Spinal cord (tissue), 10 donors: ENCODE measurements at places on chromosomes 16 and 17. TPM values are rescaled to one million over a fixed set of nuclear protein-coding genes. Genes with fewer than 3 reads are reported as not detected.

The EEF2K gene
- total RNA-seq, result 26.8 TPM

The RRAD gene
- 1.8 TPM for total RNA-seq

The CDK5R1 gene
- 61.0 TPM for total RNA-seq

The SOX8 gene
- total RNA-seq, result 64.0 TPM

The IGSF6 gene
- 5.0 TPM for total RNA-seq

The HS3ST3A1 gene
- total RNA-seq, result 2.1 TPM

The CCDC57 gene
- 28.5 TPM for total RNA-seq

DNA sequence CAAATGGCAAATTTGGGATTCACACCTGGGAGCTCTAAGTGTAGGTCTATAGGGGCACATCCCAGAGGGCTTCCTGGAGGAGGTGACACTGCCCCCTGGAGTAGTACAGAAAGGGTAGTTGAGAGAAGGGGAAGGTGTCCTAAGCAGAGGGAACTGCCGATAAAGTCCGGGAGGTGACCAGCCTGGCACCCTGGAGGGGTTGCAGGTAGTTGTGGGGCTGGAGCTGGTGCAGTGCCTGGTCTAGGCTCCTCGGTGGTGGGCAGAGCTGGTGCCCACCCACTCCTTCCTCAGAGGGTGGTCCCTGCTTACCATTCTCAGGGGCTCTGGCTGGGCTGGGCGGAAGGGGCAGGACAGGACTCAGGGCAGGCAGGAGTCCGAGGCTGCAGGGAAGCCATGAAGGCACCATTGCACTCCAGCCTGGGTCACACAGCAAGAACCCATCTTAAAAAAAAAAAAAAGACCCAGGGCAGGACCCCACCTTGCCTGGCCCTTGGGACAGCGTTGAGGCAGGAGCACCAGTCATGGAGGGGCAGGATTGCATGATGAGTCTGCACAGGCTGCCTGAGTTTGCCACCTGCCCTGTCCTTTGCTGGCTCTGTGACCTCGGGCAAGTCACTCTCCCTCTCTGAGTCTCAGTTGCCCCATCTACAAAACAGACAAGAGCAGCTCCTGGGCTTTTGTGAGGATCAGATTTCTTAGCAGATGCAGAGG lies 43.8 kb downstream of the LAT start:
- H3K27me3 ChIP-seq, result no peaks in the 10 kb centered on the region
- H3K4me1 ChIP-seq, result peaks cover 4% of the 10 kb centered on the region
- H3K27ac ChIP-seq, result no peak overlapping the region
- no peak for DNase-seq
- H3K4me3 ChIP-seq, result no peak overlapping the region

GRCh38 chr16:53534206-53534605 lies 31.2 kb upstream of the AKTIP start:
- no peak for DNase-seq
- no peaks in the 10 kb centered on the region for H3K27me3 ChIP-seq
- H3K36me3 ChIP-seq, result no peaks in the 10 kb centered on the region
- peaks cover 7% of the 10 kb centered on the region for H3K4me1 ChIP-seq

GRCh38 chr17:16477666-16478065 lies 14.3 kb downstream of the LRRC75A start:
- H3K36me3 ChIP-seq, result peaks cover 17% of the 10 kb centered on the region
- H3K4me3 ChIP-seq, result no peak overlapping the region
- H3K27ac ChIP-seq, result no peak overlapping the region
- no peaks in the 10 kb centered on the region for H3K27me3 ChIP-seq
- H3K4me1 ChIP-seq, result peaks cover 34% of the 10 kb centered on the region
- DNase-seq, result no peak

GRCh38 chr16:55294931-55295342 lies 29.1 kb upstream of the IRX6 start:
- H3K27me3 ChIP-seq, result peaks cover 2% of the 10 kb centered on the region
- H3K36me3 ChIP-seq, result no peaks in the 10 kb centered on the region
- no peaks in the 10 kb centered on the region for H3K4me1 ChIP-seq
- H3K27ac ChIP-seq, result no peak overlapping the region
- no peak for DNase-seq
